T-helper 2 cell treated with Interferon-gamma antibody and Interleukin-4, amounts not matched to agents 5 μg/mL and 100 μg/mL, for 36 hours (primary cell): ENCODE measurements at places on chromosomes 13 and 19.
A peak's percentile ranks its signal among the peaks of the same experiment; 100 is the strongest.

GRCh38 chr13:21065686-21066085 is 4.3 kb upstream of the LATS2 start:
- H3K27ac ChIP-seq = no peak overlapping the region
- peaks cover 4% of the 10 kb centered on the region for H3K4me1 ChIP-seq
- no peak for DNase-seq
- H3K4me3 ChIP-seq = no peak overlapping the region

DNA sequence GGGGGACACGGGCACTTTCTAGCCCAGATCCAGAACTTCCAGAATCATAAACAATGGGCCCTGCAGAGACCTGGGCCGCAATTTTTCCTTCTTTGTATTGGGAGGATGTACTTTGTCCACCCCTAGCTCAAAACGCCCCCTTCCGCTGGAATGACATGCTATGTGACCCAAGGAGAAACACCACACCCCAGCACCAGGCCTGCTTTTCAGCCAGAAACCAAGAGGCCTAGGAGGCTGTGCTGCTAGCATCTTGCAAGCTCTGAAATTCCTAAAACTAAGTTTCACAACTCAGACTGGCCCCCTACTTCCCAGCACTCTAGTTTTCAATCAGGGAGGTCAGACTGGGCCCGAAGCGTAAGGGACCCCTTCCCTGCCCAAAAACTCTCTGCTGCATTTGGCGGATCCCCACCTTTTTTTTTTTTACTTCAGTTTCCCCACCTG is 538 bp downstream of the LSM4 start:
- DNase-seq = peak; percentile 54
- peak overlapping the region; percentile 94 for H3K4me3 ChIP-seq
- H3K27ac ChIP-seq = peak overlapping the region; percentile 94
- H3K4me1 ChIP-seq = peaks cover 51% of the 10 kb centered on the region
- H3K36me3 ChIP-seq = peaks cover 43% of the 10 kb centered on the region

DNA sequence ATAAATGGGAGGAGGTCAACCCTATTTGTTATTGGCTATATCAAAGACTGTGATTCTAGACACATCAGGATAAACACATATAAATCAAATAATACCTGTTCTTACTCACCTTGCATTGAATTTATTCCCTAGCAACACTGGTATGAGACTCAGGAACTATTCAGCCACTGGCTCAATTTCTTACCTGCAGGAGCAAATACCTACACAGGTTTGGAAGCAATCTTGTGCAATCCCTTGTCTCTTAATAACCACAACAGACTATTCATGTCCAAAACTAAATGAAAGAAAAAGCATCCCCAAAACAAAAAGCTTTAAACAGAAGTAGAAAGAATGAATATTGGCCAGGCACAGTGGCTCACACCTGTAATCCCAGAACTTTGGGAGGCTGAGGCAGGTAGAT is 55.5 kb downstream of the TBC1D4 start:
- H3K27me3 ChIP-seq = peaks cover 8% of the 10 kb centered on the region
- H3K4me1 ChIP-seq = no peaks in the 10 kb centered on the region
- no peak overlapping the region for H3K4me3 ChIP-seq

GRCh38 chr13:46622630-46623256 is 69.8 kb downstream of the LRCH1 start:
- no peak for DNase-seq
- no peak overlapping the region for H3K4me3 ChIP-seq
- no peaks in the 10 kb centered on the region for H3K27me3 ChIP-seq
- H3K4me1 ChIP-seq = peaks cover 19% of the 10 kb centered on the region
- no peaks in the 10 kb centered on the region for H3K36me3 ChIP-seq

- peaks cover 5% of the 10 kb centered on the region for H3K36me3 ChIP-seq
- no peak overlapping the region for H3K4me3 ChIP-seq
- H3K27ac ChIP-seq = no peak overlapping the region
- DNase-seq = no peak
These were observed 20.7 kb downstream of the GAS6 start for GRCh38 chr13:113843063-113843654.
